ENCODE measurements at places on chromosomes 11 and 22.

DNA sequence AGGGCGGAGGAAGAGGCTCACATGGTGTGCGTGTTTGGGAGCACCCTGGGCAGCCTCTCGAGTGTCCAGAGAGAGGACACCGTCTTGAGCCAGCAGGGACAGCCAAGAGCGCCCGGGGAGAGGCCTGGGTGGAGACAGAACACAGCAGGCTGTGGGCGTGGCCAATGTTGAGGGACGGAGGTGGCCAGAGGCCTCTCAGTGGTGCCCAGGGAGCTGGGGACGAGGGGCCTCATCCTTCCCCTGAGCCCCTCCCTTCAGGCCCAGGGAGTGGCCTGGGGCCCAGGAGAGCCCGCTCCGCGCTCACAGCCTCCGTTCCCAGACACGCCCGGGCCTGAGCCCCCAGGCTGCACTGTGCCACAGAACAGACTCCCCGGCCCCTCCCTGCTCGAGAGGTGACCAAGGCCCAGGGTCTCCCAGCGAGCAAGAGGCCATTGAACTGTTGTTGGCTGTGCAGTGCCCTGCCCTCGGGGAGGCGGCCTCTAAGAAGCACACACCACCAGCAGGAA is 48.4 kb downstream of the CDKN1C start:
- no peak for DNase-seq

DNA sequence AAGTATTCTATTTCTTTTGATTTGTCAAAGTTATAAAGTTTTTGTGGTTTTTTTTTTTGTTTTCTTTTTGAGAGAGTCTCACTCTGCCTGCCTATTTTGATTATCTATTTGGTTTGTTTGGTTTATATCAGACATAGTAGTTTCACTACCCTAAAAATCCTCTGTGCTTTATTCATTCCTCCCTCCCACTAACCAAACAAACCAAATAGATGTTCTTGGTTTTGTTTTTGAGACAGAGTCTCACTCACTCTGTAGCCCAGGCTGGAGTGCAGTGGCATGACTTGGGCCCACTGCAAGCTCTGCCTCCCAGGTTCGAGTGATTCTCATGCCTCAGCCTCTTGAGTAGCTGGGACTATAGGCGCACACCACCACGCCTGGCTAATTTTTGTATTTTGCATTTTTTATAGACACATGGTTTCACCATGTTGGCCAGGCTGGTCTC is 67.9 kb downstream of the ENTHD1 start:
- DNase-seq, result no peak

- no peak for DNase-seq
Measured at GRCh38 chr11:95104856-95105255, 15.2 kb downstream of the ENDOD1 start.

GRCh38 chr11:29914203-29914930 is 102.5 kb downstream of the KCNA4 start:
- DNase-seq, result no peak

DNA sequence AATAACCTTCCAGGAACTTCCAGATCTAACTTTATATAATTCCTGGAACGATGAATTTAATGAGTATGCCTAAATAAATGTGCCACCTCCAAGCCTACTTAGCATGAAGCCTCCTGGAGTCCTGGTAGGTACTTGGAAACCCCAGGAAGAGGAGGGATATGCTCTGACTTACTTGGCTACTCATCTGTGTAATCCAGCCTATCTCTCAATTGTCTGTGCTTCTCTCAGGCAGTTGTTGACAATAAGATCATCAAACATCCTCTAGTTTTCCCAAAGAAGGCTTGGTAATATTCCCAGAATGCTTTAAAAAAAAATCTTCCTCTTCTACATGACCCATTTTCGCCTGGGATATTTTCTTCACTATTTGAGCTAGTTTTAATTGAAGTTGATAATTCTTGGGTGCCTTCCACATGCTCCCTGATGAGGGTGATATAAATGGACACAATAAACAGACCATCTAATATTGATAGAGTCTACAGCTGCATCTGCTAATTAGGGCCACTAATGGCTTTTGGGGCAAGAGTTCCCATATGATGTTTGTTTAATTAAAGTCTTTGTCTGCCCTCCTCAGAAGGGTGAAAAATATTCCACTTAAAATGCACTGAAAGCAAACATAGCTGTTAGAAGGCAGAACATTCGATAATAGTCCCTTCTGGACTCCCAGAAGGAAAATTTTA is 75.5 kb upstream of the RAB38 start:
- peak; percentile 97 for DNase-seq

Data from NCI-H1105 treated with DMSO at 0.1 percent for 48 hours (cell line).